ENCODE measurements at places on chromosomes 5 and 9. TPM values are rescaled to one million over a fixed set of nuclear protein-coding genes. Genes with fewer than 3 reads are reported as not detected.

GRCh38 chr5:61328791-61329549, 3.1 kb upstream of the ZSWIM6 start:
- peak overlapping the region; percentile 83 for H3K4me3 ChIP-seq
- no peak for DNase-seq
- H3K4me1 ChIP-seq, result peaks cover 40% of the 10 kb centered on the region
- H3K27me3 ChIP-seq, result no peaks in the 10 kb centered on the region

GRCh38 chr5:64188776-64189175, 23.1 kb downstream of the RNF180 start:
- H3K36me3 ChIP-seq, result no peaks in the 10 kb centered on the region
- peaks cover 16% of the 10 kb centered on the region for H3K4me1 ChIP-seq
- H3K4me3 ChIP-seq, result no peak overlapping the region
- no peak for DNase-seq
- H3K27ac ChIP-seq, result no peak overlapping the region

GRCh38 chr9:100394816-100395215, 32.1 kb upstream of the MSANTD3 start:
- no peak overlapping the region for H3K4me3 ChIP-seq
- H3K27me3 ChIP-seq, result no peaks in the 10 kb centered on the region
- peak overlapping the region; percentile 77 for H3K27ac ChIP-seq
- peaks cover 11% of the 10 kb centered on the region for H3K4me1 ChIP-seq
- no peaks in the 10 kb centered on the region for H3K36me3 ChIP-seq

- no peak overlapping the region for H3K27ac ChIP-seq
- no peak overlapping the region for H3K4me3 ChIP-seq
- no peaks in the 10 kb centered on the region for H3K4me1 ChIP-seq
- H3K36me3 ChIP-seq, result peaks cover 9% of the 10 kb centered on the region
- no peak for DNase-seq
Measured at GRCh38 chr5:124419531-124419930, 326.9 kb downstream of the ZNF608 start.

DNA sequence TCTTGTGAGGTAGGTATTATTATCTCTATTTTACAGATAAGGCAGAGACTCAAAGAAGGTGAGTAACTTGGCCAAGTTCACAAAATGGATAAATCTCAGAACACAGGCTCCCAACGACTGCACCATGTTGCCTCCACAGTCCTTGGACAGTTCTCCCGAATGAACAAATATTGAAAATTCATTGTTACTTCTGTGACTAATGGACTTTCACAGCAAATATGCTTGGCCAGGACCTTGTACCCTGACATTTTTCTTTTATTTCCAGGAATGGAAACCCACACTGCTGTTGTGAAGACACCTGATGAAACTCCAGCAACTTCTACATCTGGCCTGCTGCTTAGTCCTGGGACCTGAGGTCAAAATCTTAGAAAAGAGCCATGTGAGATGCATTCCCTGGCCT, 2.5 kb upstream of the CYSTM1 start:
- peaks cover 12% of the 10 kb centered on the region for H3K4me1 ChIP-seq
- peaks cover 2% of the 10 kb centered on the region for H3K36me3 ChIP-seq
- DNase-seq, result no peak
- no peak overlapping the region for H3K27ac ChIP-seq
- no peaks in the 10 kb centered on the region for H3K27me3 ChIP-seq

- no peaks in the 10 kb centered on the region for H3K4me1 ChIP-seq
- no peak overlapping the region for H3K27ac ChIP-seq
- no peaks in the 10 kb centered on the region for H3K36me3 ChIP-seq
Measured at GRCh38 chr9:79408200-79408599, 163.6 kb upstream of the TLE4 start.

DNA sequence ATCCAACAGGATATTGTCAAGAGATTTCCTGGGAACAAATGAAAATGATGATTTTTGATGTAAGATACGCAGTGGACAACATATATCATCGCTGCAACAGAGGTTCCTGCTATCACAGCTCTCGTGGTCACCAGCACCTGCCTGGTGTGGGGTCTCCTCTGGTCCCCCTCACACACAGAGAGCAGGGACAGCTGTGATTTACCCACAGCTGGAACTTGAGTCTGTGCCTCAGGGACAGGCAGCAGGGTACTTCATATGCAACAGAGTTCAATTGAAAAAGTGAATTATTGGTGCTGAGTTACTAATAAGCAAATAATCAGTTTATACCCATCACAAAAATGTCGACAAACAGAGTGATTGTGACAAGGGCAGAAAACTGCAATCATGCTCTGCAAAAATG, 93.4 kb downstream of the LMX1B start:
- DNase-seq, result no peak
- H3K27ac ChIP-seq, result no peak overlapping the region
- no peak overlapping the region for H3K4me3 ChIP-seq
- peaks cover 13% of the 10 kb centered on the region for H3K4me1 ChIP-seq

GRCh38 chr5:14399054-14399692, 182.4 kb upstream of the OTULINL start:
- H3K27me3 ChIP-seq, result no peaks in the 10 kb centered on the region
- no peak for DNase-seq
- peak overlapping the region; percentile 92 for H3K27ac ChIP-seq
- H3K4me1 ChIP-seq, result peaks cover 51% of the 10 kb centered on the region

- H3K4me1 ChIP-seq, result no peaks in the 10 kb centered on the region
- no peak overlapping the region for H3K4me3 ChIP-seq
- no peaks in the 10 kb centered on the region for H3K27me3 ChIP-seq
- DNase-seq, result no peak
- H3K36me3 ChIP-seq, result no peaks in the 10 kb centered on the region
- H3K27ac ChIP-seq, result no peak overlapping the region
Measured at GRCh38 chr5:100854591-100854990, 48.5 kb downstream of the ST8SIA4 start.

The MSX2 gene
- total RNA-seq, result 2.2 TPM

The LHX6 gene
- total RNA-seq, result not detected

The DMRT3 gene
- not detected for total RNA-seq

All from chondrocyte (in vitro differentiated cells).